ENCODE measurements at places on chromosomes 7 and 10.

DNA sequence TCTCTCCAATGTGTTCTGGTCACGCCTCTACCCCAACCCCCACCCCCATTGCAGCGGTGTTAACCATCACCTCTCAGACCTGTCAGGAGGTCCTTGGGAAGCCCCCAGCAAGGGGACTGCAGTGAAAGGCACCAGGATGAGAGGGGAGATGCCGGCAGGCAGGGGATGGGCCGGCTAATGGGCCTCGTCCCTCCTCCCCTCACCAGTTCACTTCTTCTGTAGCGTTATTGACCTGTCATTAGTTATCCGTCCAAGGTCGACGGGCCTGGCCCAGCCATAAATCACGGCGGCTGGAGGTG lies 18.8 kb downstream of the POLL start:
- DNase-seq: no peak

DNA sequence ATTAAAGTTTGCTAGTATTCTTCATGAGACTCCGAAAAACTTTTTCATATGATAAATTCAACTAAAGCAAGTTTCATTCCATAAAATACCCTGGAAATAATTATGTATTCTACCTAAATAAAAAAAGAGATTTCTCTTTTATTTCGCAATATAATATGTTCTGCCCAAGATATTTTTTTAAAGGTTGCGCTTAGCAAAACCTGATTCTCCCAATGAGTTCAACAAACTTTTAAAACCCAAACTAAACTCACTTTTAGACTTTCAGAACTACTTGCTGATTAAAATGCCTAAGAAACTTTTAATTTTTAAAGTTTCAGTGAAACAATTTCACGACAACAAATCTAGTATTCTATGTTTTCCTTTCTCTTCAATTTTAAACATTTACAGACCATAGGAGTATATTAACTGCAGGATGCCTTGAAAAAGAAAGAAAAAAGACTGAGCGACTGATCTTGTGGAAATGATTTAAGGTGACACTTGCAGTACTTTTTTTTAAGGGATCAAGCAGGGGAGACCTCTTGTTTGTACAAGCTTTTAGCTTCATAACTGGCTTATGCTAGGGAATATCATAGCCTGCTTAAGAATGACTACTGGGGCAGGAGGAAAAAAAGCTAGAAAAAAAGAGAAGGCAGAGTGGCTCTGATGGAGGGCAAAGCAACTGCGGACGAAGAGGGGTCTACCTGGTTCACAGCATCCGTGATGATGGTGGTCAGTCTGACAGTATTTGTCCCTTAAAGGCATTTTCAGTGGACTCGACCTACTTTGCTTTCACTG lies 1.5 kb downstream of the ZNF800 start:
- no peak for DNase-seq

DNA sequence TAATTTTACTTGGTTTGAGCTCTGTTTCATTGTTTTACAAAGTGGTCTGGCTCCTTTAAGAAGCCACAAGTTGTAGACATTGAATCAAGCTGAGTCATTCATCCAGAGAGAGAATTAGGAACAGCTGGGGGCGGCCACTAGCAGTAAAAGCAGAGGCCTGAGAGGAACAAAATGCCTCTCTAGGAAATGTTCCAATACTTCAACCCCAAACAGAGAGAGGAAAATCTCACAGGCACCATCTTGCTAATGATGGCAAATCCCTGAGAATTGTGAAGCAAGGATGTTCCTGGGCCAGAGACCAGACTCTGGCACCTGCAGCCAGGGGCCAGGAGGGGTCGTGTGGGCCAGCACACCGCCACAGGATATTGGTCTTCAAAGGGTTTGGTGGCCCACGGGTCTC lies 26.5 kb upstream of the TRIL start:
- peak; percentile 58 for DNase-seq

- peak; percentile 12 for DNase-seq
Measured at GRCh38 chr7:151451626-151452571, 12.0 kb upstream of the CRYGN start.

DNA sequence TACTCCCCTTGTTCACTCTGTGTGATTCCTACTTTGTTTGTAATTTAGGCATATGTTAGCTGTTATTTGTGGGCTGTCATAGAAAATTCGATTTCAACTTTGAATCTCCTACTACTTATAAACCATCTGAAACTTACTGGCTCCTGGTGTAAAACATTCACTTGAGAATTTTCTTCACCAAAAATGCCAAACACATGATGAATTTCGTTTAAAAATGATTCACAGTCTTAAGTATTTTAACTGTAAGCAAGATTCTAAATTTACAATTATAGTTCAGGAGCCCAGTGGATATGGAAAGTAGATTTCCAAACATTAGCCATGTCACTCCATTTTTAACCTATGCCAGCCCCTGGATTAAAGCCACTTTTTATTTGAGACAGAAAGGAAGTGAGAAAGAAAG lies 3.1 kb downstream of the CPED1 start:
- no peak for DNase-seq

All from left cardiac atrium (tissue), 4 donors.